IPS DF 6.9 (cell line): ENCODE measurements at places on chromosomes 3 and 15.

DNA sequence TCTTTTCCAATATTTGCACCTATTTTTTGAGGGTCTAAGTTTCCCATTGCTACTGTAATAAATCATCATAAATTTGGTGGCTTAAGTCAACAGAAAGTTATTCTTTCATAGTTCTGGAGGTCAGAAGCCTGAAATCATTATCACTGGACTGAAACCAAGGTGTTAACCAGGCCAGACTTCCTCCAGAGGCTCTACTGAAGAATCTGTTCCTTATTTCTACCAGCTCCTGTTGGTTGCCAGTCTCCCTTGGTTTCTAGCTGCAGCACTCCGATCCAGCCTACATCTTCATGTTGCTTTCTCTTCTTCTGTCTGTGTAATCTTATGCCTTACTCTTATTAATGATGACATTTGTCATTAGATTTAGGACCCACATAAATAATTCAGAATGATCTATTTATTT is 22.0 kb upstream of the ARPP21 start:
- DNase-seq, result no peak

GRCh38 chr3:71245971-71246880 is 337.3 kb downstream of the FOXP1 start:
- no peak for DNase-seq

DNA sequence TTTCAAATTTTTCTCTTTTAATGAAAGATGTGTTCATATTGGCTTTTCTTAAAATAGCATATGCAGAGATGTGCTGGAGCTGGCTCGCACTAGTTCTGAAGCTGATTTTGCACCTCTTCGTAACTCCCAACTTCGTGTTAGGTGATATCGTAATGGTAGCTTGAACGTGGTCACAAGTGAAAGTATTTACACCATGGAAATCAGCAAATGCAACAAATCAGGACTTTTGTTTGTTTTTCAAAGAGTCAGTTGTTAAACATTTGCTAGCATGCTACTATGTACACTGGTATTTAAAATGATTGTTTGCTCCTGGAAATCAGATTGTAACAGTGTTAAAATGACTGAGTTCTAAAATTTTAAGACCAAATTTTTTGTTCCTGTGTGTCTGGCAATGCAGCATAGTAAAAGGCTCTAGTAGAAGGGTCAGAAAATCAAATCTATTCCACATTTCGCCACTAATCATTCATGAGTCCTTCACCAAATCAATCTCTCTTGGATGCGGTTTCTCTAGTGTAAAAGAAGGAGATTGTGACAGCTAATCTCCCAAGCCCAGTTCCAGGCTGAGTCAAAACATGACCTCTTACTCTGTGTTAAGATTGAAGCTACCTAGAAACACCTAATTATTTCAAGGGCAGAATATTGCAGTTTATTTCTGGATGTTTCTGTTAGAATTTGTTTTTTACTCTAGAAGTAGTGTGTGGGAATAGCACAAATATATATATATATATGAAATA is 34.3 kb upstream of the CMC1 start:
- DNase-seq, result no peak

GRCh38 chr15:38085931-38086568 is 151.6 kb downstream of the TMCO5A start:
- DNase-seq, result no peak

GRCh38 chr3:37223576-37223975 is 49.2 kb upstream of the LRRFIP2 start:
- no peak for DNase-seq

- DNase-seq, result no peak
Observed at GRCh38 chr15:93058904-93059427, 30.0 kb downstream of the RGMA start.

GRCh38 chr15:73710321-73710720 is 26.1 kb downstream of the CD276 start:
- DNase-seq, result no peak

- no peak for DNase-seq
Observed at GRCh38 chr3:30662836-30663235, 56.4 kb downstream of the TGFBR2 start.

GRCh38 chr3:33201195-33201594 is 17.4 kb downstream of the SUSD5 start:
- no peak for DNase-seq

GRCh38 chr15:70963199-70963598 is 70.6 kb downstream of the LRRC49 start:
- no peak for DNase-seq

GRCh38 chr3:138395865-138396751 is 38.3 kb upstream of the ESYT3 start:
- no peak for DNase-seq

DNA sequence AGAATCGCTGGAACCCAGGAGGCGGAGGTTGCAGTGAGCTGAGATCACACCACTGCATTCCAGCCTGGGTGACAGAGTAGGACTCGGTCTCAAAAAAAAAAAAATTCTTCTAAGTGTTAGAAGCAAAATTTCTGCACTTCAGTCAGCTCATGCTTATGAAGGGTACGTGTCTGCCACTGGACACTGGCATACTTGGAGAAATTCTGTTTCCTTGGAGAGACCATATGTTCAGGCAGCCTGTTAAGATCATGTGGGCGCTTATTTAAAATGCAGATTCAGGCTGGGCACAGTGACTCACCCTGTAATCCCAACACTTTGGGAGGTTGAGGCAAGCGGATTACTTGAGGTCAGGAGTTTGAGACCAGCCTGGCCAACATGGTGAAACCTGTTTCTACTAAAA is 85.6 kb upstream of the IQSEC1 start:
- no peak for DNase-seq

- no peak for DNase-seq
Observed at GRCh38 chr3:126528419-126528799, 4.5 kb downstream of the CHST13 start.

DNA sequence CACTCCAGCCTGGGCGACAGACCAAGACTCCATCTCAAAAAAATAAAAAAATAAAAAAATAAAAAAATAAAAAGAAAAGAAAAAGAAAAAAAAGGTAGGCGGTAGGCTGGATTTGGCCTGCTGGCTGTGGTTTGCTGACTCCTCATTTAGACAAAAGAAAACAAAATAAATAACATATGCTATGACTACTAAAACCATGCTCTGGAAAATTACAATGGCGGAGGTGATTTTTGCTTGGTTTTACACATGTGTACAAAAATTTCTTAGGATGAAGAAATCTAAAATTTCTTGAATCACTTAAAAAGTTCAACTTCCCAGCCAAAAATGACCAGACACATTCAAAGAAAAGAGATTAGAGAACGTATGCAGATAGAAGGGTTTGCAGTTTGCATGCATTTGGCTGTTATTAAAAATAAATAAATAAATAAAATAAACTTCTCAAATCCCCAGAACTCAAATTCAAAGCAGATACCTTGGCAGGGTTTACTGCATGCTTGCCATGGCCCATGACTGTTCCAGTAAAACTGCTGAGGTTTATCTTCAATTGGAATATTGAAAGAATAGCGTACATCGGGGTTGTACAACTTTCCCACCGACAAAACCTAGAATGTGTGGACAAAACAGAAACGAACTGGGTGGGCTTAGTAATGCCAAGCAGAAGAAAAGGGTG is 65.9 kb downstream of the ADAMTS9 start:
- no peak for DNase-seq

DNA sequence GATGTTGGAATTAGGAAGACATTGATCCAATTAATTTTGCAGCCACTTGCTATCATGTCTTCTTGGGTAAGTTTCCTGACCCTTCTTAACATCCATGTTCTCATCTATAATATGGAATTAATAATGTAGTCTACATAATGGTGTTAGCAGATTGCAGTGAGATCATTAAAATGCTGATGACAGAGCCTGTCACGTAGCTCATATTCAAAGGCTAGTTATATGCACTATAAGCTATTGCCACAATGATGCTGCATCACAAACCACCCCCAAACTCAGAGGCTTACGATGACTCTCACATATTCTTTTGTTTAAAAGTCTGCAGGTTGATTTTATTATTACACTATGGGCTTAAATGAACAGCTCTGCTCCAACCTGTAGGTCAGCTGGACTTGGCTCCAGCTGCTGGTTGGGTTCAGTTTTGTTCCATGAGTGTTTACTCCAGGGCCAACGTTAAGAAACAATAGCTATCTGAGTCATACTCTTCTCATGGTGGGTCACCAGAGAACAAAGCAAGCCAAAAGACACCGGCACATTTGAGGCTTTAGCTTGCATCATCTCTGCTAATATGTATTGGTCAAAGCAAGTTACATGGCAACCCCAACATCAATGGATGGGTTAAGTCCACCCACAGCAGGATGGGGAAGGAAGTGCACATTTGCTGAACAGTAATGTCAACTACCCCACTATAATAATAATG is 250.0 kb upstream of the SLCO3A1 start:
- DNase-seq, result no peak

DNA sequence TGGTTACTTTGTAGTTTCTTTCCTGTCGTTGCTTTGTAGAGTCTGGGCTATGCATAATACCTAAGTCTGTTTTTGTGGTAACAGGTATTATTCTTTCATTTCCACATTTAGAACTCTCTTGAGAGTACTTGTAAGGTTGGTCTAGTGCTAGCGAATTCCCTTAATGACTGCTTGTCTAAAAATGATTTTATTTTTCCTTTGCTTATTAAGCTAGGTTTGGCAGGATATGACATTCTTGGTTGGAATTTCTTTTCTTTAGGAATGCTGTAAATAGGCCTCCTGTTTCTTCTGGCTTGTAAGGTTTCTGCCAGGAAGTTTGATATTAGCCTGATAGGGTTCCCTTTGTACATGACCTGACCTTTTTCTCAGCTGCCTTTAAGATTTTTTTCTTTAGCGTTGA is 70.1 kb upstream of the SGO1 start:
- DNase-seq, result no peak

DNA sequence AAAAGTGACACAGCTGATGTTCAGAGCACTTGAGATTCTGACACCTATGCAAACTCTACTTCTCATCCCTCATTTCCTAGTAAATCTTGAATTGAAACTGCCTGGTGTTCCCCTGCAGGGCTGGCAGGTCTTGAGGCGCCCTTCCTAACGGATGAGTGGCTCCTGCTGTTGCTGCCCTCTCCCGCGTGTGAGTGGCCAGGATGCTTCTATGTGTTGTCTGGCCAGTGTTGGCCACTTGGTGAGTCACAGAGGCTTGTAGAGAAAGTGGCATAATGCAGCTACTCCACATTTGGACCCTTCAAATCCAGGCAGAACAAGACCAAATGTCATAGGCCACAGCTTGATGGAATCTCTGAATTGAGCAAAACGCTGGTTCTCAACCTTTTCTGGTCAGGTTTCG is 63.6 kb downstream of the MOBP start:
- DNase-seq, result no peak
